Stimulated activated CD8-positive, alpha-beta memory T cell treated with anti-CD3 and anti-CD28 coated beads, Interleukin-7, amount 100 ng/mL, for 48 hours (primary cell): ENCODE measurements at places on chromosomes 2 and 18.

DNA sequence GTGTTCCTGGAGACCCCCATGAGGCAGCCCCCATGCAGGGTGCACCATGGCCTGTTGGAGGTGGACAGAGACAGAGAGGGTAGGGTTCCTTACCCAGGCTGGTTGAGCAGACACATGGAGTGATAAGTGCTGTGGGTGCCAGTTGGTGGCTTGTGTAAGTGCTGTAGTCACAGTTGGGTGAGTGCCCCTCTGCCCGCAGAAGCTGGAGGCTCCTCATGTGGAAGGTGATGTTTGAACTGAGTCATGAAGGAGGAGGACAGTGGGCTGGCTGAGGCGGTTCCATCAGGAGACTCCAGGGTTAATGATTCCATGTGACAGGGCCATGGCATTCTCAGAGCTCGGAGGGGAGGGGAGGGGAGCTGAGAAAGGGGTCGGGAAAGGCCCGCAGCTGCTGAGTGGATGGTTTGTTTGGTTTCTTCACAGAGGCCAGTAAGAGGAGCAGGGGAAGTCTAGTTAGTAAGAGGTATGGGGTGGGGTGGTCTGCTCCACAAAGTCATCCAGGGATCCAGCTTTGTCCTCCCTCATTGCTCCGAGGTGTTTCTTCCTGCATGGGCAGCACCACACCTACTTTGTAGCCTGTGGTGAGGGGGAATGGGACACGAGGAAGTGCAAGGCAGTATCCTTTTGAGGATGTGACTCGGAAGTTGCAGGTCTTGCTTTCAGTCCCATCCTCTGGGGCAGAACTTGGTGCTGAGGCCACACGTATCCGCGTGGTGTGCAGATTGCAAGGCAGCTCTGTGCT lies 13.6 kb downstream of the IMPA2 start:
- DNase-seq, result no peak

DNA sequence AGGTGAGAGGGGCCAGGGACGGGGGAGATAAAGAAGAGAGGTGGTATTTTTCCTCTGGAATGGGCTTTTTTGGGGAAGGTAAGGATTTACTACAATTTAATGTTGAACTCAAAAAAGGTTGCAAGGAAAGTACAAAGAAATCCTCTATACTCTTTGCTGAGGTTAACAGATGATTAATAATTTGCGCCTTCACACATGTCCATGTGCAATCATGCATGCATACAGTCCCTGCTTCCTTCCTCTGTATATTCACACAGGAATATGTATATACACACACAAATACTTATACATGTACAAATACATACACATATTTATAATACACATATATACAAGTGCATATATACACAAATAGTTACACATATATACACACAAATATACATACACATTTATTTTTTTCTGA lies 193.4 kb downstream of the NBAS start:
- DNase-seq, result no peak

DNA sequence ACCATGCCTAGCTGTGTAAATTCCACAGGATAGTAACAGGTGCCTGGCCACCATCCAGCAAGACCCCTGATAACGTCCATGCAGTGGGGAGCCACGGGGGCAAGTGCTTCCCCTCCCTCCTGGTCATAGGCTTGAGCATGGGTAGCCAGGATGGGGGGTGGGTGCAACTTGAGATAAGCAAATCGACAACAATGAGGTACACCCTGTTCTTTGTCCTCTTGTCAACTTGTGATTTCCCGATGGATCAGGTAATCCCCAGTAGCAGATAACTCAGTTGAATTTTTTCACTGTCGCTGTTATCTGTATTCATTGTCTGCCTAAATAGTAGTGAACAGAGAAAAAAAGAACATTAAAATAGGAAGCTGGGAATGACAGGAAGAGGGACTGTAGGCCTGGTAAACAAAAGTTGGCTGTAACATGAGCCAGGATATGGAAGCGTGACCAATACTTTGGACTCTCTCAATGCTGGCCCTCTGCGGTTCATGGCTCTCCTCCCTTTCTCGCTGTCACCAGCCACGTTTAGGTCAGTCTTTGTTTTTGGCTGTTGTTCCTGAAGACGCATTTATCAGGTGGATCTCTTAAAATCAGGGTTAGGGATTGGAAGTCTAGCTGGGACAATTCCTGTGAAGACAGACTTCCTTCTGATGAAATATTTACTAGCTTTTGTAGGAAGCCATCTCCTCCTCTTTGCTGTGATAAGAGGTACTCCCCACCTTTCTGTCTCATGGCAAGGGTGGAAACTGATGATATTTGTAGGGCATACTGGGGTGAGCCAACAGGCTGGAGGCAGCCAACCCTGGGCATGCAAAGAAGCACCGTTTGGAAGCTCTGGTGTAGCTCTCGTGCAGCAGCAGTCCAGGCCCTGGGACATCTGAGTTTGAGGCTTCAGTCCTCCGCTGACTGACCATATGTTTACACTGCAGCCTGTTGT lies 42.4 kb downstream of the TCF7L1 start:
- DNase-seq, result no peak

GRCh38 chr18:26453386-26453901 lies 94.9 kb downstream of the KCTD1 start:
- DNase-seq, result no peak

- no peak for DNase-seq
Observed at GRCh38 chr2:73593680-73594079, 48.5 kb downstream of the NAT8 start.

- no peak for DNase-seq
Observed at GRCh38 chr2:119774026-119774425, 14.3 kb downstream of the PTPN4 start.

- DNase-seq, result no peak
Observed at GRCh38 chr2:168538133-168538532, 82.1 kb downstream of the CERS6 start.

DNA sequence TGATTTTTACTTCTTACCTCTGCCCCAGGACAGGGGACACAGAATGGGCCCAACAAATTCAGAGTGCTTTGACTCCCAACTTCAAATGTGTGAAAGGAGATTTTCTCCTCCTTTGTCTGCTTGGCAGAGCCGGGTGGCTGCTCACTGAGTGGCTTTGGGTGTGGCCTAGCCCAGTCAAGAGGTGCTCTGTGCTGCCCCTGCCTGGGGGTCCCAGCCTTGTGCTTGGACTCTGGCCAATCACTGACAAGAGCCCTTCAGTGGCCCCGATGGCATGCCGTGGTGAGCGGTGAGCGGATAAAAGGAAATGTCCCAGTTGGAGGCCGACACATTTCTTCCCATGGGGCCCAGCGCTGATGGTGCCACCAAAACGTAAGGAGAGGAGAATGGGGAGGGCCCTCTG lies 259.2 kb downstream of the CELF4 start:
- no peak for DNase-seq

DNA sequence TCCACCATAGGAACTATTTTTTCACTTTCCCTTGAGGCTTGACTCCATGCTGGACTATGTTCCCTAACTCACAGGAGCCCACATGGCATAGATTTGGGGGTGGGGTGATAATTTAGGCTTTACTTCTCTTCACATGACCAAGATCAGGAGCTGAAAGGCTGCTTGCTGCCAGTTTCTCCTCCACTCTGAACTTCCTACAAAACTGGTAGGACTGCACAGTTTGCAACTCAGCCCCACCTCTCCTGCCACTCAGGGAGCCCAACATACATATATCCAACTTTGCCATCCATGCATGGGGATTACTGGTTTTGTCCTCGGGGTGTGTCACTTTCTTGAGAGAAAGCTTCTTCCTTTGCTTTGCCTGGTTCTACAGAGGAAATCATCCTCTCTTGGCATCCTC lies 14.2 kb downstream of the INO80D start:
- DNase-seq, result no peak

DNA sequence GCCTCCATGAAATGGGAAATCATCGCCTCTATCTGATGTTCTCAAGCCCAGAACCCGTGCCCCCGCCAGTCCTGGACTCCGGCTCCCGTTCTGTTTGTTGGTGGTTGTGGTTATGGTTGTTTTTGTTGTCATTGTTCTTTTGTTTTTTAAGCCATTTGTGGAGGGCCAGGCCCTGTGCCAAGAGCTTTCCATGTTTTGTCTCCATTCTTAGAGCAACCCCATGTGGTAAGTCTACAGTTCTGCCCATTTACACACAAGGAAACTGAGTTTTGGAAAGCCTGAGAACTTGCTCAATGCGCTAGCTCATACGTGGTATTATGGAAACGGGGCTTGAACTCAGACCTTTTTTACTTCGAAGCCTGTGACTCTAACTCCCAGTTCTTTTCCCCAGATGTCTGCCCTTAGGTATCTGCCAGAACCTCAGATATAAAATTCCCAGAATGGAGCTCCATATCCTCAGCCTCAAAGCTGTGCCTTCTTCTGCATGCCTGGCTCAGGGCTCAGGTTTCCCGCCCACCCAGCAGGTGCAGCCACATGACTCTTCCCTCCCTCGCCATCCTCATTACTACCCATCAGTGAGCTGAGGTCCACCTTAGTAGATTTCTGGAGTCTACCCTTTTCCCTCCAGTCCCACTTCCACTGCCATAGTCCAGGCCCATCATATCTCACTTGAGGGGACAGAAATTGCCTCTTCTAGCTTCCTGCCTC lies 194.1 kb downstream of the KLHL29 start:
- no peak for DNase-seq
